ENCODE measurements at places on chromosomes 13 and 19.

DNA sequence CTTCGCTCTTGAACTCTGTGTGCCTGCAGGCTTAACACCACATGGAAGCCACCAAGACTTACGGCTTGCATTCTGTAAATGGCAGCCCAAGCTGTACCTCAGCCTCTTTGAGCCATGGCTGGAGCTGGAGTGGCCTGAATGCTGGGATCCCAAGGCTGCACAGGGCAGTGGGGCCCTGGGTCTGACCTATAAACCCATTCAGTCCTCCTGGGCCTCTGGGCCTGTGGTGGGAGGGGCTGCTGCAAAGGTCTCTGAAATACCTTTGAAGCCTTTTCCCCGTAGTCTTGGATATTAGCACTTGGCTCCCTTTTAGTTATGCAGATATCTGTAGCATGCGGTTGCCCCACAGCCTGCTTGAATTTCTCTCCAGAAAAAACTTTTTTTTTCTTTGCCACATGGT lies 8.2 kb downstream of the TM9SF2 start:
- DNase-seq, result no peak

DNA sequence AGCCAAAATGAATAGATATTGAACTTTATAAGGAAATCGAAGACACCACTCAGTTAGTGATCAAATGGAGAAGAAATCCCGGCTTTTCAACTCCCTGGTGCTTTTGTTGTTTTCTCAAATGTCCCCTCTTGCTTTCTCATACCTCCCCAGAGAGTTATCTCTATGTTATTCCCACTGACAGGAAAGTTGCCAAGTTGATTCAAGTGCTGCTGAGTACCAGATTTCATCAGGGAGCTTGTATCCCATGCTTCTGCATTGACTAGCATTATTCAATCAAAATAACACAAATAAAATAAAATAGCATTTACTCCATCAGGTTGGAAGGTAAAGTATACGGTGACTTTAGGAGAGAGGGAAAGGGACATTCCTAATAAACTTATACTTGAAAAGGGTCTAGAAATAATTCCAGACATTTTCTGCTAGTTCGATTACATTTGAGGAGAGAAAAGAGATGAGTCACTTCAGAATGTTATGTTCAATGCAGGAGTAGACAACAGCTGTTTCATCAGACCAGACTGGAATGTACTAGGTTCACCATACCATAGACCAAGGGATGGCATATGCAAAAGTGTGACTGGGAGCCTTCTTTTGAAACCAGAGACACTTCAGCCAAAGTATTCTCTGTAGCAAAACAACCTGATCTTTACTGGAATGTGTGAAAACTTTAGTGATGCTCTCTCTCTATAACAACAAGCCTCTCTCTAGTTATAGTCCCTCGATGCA lies 397.8 kb downstream of the FGF14 start:
- no peak for DNase-seq

DNA sequence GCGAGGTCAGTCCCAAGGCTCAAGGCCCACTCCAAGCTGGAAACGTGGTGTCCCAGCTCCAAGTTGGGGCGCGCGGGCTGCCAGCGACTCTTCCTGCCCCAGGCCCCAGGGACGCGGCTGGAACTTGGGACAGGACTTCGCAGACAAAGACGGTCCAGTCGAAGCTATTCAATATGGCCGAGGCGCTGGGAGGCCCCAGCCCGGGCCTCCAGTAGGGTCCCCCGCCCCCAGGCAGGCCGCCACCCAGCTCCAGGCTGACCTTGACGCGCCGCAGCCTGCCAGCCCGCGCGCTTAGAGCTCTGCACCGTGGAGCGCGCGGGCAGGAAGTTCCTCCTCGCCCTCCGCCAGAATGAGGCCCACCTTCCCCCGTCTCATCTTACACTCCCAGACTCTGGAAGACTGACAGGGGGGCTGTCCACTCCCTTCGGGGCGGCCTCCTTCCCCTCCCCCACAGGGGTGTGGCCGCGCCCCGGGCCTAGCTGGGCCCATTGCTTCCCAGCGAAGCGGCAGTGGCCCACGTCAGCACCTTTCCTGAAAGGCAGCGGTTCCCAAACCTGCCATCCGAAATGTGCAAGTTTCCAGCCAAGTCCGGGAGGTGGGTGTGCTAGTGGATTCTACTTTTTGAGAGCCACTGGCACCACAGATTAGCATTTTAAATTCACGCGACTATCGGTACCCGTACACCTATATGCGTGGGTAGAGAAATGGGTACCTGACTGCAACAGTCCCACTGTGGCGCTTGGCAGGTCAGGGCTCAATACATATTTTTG lies at the start of gene CCDC8:
Gene CCDC8 (minus strand): TSS at position 303 of the 770 bp plus-strand sequence. CDS start 754 bp downstream, outside the sequence.
- peak; percentile 72 for DNase-seq

DNA sequence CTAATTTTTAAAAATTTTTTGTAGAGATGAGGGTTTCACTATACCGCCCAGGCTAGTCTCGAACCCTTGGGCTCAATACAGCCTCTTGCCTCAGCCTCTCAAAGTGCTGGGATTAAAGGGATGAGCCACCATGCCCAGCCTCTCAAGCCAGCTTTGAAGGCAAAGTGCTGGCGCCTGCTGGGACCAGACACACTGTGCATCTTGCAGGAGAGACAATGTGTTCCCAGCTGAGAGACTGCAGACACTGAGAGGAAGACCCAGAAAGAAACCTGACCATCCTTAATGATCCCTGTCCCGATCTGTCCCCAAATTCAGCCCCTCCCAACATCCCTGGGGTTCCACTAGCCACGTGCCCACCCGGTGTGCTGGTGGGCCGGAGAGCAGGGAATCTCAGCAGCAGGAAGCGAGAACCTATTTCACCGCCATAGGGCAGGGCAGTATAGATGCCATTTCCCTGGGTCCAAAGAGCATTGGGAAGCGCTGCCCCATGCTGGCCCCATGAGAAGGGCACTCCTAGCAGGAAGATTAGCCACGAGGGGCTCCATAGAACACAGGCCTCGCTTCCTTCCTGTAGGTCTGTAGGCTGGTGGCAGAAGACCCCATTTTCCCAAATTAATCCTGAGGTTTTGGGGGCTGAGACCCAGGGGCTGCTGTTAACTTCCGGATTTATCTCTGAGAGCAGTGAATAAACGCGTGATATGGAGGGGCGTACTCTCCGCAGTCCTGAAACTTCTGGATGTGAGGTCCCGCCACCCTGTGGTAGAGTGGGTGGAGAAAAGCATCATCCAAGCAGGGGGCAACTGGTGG lies 968 bp downstream of the RAVER1 start:
- DNase-seq, result no peak

DNA sequence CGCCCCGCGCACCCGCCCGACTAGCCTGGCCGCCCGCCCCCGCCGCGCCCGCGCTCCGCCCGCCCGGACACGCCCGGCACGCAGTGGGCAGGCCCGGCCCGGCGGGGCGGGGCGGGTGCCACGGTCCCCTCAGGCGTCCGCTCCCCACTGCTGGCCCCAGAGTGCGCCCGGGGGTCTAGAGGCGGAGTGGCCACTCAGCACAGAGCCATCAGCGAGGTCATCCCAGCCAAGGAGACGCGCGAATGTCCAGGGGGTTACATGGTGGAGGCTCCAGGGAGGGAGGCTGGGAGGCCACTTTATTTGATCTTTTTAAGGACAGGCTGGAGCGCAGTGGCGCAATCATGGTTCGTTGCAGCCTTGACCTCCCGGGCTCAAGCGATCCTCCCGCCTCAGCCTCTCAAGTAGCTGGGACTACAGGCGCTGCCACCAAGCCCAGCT lies 236 bp upstream of the TINCR start:
- DNase-seq, result no peak

DNA sequence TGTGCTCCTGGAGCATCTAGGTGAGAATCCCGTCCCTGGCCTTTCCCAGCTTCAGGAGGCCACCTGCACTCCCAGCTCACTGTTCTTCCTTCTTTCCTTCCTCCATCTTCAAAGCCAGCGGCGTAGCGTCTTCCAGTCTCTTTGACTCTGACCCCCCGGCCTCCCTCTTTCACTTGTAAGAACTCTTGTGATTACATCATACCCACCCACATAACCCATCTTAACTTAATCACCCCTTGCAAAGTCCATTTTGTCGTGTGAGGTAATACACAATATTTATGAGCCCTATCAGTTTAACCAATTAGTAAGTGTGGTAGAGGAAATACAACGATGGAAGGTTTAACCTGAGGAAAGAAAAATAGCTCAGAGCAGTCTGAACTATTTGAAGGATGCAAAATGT lies 4.6 kb upstream of the CDC16 start:
- no peak for DNase-seq

- DNase-seq, result no peak
Observed at GRCh38 chr13:20843166-20843565, 59.4 kb downstream of the XPO4 start.

DNA sequence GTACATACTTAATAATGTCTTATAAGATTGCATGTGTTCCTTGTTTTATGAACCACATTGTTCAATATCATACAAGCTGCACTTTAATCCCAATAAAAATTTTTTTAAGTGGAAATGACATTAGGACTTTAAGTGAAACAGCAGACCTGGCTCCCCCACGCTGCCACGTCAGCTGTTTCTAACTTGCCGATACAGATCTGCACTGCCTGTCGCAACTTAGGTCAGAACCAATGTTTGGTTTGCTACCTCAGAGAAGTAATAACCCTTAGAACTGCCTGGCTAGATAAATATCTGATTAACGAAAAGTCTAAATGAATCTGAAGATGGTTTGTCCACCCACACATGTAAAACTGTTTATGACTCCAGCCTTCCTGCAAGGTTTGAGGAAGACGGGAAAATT lies 327.5 kb upstream of the DACH1 start:
- DNase-seq, result no peak

DNA sequence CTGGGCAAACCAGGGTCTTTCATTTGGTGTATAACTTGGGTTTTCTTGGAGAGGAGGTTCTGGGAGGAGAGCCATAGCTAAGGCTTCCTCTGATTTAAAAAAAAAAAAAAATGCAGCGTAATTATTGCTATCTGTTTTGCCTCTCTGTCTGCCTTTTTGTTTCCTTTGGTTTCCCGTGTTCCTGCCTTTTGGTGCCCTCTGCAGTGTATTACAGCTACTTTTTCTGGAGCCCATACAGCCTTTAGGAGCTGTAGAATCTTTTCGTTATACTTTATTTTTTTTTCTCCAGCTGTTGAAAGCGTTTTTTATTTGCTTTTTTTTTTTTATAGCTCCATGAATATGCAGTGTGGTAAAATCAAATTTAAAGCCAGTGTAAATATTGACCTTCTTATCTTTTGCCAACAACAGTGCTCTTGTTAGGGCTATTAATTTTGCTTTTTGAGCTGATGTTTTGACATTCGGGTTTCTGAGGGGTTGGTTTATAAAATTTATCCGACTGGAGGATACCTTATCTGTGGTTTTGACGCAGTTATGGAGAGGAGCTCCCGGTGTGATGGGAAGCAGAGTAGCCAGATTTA lies 38.1 kb downstream of the ZNF493 start:
- no peak for DNase-seq

DNA sequence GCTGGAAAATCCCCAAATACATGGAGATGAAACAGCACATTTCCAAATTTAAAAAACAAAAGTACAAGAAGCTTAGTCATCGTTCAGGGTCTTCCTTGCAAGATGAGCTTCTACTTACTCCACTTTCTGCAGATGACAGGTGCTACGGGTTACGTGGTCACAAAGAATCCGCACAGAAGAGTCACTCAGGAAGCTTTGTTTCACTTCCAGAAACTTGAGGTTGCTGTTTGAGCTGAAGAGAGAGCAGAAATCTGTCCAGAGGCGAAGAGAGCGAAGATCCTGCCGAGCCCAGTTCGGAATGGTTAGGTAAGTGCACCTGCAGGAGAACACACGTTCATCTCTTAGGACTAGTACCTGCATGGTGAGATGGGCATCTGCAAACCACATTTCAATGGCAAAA lies 9.4 kb downstream of the NLRP7 start:
- DNase-seq, result no peak

DNA sequence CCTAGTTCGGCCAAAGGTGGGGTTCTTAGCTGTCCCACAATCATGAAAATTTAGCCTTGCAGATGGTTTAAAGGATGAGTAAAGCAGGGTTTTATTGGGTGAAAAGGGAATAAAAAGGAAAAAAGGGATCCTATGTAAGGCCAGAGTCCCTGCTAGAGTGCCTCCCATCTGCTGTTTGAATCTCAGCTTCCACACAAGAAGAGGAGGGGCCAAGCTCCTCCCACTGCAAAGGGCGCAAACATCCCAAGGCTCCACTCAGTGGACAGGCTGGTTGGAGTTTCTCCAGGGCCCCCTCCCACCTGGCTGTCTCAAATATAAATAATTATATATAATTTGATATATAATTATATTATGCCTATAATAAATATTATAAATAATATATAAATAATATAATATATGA lies 1272.1 kb upstream of the PCDH20 start:
- no peak for DNase-seq

DNA sequence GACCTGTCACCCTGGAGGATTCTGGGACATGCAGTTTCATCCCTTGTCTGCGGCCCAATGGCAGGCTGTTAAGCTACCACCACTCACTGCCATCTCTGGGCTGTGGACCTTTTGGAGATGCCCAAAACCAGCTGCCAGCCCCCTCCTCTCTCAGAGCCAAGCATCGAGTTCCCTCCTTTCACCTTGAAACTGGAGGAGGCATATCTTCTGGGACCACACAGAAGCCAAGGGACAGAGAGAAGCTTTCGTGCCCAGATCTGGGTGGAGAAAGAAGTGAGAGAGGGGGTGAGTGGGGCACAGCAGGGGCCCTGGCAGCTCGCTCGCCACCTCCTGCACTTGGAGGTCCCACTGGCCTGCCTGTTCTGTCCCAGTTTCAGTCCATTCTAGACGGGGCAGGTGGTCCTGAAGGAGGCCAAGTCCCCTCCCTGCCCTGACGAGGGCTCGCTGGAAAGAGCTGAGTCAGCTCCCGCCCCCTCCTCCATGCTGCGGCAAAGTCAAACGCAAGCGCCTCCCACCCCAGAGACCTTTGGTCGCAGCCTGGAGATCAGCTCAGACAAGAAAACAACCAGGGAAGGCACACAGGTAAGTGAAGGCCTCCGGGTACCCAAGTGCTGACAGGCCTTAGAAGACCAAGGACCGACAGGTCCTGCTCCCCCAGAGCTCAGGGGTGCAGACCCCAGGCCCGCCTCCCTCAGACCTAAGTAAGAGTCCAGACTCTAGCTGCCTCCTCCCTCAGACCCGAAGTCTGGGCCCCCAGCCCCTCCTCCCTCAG lies 3.8 kb downstream of the BCAT2 start:
- DNase-seq, result peak; percentile 79

GRCh38 chr19:18943465-18943864 lies 2.4 kb upstream of the HOMER3 start:
- no peak for DNase-seq

DNA sequence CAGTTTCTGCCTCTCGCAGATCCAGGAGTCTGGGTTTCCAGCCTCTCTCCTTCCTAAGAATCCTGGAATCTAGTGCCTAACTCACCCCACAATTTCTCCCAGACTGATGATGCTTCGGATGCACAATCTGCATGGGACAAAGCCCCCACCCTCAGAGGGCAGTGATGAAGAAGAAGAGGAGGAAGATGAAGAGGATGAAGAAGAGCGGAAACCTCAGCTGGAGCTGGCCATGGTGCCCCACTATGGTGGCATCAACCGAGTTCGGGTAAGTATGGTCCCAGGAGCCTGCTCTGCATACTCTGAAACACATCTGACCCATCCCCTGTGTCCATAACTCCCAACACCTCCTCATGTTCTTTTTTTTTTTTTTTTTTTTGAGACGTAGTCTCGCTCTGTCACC lies 796 bp downstream of the GRWD1 start:
- no peak for DNase-seq

GRCh38 chr19:9847087-9847671 lies 12.1 kb downstream of the PIN1 start:
- peak; percentile 76 for DNase-seq

GRCh38 chr19:10419646-10420443 lies 493 bp upstream of the PDE4A start:
- DNase-seq, result peak; percentile 94

All from D341Med (cell line).